ENCODE measurements at places on chromosomes 4 and X.

DNA sequence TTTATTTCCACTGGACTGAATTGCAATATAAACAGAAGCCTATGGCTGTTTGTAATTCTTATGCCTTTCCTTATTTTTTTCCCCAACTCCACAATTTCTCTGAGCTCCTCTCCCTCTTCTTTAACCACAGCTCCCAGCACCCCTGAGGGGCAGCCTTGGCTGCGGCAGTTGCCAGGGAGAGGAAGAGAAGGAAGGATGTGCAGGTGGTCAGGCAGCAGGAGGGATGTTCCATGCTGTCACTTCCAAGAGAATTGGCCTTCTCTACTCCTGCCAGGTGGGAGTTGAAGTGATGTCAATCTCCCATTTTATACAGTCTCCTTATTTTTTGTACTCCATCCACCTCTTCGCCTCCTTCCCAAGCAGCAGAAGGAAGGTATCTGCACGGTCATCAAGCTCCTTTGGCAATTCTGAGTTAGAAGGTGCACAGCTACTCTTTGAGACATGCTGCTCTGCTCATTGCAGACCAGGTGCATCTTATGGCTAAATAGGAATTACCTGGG, 343.3 kb upstream of the RPS6KA3 start:
- DNase-seq = no peak

DNA sequence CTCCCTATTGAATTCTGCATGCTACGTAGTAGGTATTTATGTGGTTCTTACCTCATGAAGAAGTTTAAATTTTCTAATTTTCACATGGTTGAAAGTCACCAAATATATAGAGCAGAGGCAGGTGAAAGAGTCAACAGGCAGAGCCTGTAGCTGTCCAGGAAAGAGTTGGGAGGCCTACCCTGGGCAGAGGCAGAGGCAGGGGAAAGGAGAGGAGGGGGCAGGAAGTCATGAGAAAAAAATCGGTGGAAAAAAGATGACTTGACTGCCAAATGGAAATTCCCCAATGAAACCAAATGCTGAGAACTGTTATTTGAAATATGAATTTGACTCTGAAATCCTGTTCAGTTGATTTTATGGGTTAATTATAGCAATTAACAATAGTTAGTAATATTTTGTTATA, 23.1 kb upstream of the GPR34 start:
- DNase-seq = no peak

DNA sequence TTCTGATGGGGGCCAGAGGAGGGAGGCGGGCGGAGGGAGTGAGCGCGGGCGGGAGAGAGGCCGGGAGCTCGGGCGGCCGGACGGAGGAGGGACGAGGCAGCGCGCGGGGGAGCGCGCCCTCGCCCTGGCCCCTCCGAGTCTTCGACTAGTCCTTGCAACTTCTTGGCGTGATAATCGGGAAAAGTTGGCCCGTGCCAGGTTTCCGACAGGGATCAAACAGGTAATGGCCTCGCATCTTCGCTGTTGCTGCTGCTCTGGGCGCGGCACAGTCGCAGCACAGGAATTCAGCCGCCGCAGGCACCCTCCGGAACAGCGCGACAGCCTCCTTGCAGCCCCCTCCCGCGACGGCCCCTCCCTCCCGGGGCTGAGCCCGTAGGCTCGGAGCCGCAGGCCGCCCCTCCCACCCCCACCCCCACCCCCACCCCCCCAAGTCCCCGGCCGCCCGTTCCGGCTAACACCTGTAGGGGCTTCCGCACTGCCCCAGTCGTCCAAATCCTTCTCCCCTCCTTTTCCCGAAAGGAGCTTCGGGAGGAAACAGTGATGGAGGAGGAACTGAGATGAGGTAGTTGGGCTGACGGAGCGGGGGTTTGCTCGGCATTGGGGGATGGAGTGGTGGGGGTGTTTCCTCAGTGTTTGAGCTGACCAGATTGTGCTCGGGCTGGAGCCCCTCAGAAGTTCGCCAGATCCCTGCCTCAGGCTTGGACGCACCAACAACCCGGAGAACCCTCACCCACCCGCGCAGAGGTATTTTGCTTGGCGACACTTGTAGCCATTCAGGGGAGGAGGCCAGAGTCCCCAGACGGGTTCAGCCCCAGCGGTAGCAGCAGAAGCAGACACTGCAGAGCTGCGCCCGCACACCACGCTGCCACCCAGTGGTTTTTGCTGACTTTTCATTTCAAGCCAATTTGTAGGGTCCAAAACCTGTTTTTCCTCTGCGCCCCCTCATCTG, at the start of gene FGF13:
TSS of gene FGF13 (minus strand) at position 319 of the 949 bp plus-strand sequence. CDS start 714 bp downstream, outside the sequence.
- peak; percentile 26 for DNase-seq

- DNase-seq = peak; percentile 40
Measured at GRCh38 chr4:185470501-185471195, 885 bp downstream of the CCDC110 start.

DNA sequence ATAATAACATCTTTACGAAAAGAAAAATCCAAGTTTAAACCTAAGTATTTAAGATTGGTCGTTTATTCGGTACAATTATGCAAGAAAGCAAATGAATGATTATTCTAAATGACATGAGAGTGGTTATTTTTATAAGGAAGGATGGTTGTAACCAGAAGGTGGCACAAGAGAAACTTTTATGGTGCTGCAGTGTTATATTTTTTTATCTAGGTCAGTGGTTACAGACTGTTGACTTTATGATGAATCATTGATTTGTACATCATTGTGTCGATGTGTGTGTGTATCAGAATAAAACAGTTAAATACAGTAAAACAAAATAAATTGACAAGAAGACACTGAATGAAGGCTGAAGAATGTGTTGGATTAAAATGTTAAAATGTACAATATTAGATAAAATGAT, 9.8 kb downstream of the DCAF8L2 start:
- DNase-seq = no peak

DNA sequence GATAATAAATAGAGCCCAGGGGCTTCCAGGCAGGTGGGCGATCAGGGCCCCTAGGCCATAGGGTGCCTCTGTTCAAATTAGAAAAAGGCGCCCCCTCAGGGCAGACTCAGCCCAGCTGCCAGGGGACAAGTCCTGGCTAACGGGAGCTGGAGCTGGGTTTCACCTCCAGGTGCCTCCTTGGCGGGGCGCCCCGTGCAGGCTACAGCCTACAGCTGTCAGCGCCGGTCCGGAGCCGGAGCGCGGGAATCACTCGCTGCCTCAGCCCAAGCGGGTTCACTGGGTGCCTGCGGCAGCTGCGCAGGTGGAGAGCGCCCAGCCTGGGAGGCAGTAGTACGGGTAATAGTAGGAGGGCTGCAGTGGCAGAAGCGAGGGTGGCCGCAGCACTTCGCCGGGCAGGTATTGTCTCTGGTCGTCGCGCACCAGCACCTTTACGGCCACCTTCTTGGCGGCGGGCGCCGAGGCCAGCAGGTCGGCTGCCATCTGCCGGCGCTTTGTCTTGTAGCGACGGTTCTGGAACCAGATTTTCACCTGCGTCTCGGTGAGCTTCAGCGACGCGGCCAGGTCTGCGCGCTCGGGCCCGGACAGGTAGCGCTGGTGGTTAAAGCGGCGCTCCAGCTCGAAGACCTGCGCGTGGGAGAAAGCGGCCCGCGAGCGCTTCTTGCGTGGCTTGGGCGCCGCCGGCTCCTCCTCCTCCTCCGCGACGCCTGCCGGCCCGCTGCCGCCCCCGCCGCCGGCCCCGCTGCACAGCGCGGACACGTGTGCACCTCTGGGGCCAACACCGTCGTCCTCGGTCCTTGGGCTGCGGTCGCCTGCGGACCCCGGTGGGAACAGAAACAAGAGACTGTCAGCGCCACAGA, 2.4 kb downstream of the NKX3-2 start:
- DNase-seq = no peak

DNA sequence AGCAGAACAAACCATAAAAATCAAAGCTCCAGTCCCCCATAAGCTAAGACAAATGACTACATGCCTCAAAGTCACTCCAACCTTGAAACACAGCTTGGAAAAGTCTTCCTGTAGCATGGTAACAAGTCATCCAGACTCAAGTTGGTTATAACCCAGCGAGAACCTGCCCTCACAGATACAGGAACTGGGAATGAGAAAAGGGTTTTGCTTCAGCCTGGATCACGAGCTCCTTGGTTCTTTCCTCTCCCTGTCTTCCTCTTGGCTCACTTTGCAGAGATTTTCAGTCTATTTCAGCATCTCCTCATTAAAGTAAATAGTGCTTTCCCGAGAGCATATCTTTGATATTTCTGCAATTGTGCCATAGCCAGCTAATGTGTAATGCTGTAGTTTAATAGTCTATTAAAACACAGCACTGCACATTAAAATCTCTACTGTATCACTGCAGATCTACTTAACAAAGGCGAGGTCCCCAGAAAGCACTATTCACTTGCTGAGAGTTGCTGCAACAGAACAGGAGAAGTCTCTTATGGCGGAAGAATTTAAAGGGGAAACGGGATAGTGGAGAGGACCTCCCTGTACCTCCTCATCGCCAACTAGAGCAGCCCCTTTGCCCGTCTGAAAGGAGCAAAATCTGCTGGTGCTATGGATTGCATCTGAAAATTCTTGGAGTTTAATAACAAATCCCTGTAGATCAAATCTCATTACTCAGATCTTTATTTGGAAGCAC, 249.3 kb upstream of the GATB start:
- DNase-seq = no peak

DNA sequence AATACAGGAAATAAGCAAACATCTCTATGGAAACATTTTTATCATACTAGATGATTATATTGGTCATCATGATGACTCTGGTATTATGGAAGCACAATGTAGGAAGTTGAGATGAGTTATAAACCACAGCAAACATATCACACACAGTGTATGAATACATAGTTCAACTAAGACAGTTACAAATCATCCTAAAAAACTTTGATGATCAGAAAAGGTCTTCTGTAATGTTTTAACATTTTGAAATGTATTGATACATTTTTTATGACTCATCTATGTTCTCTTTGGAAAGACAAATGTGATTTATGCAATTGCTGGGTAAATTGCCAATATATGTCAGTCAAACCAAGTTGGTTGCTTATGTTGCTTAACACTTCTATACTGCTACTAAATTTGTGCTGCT, 4.8 kb downstream of the CXCL3 start:
- DNase-seq = no peak

DNA sequence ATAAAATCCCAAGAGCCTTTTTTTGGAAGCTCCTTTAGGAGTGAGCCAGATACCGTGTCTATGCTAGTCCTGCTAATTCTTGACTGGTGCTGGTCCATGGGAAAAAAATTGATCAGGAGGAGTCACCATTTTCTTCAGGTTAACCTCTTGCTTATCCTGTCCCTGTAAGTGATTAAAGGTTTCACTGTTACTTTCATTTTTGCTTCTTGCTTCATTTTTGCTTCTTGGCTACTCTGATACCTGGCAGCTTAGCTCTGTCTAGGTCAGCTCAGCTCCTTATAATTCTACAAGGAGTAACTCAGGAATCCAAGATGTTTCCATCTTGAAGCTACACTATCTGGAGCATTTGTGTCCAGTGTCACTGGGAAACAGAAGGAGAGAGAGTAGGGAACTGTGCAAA, 45.7 kb downstream of the AFM start:
- no peak for DNase-seq

GRCh38 chr4:30537456-30537855, 182.7 kb upstream of the PCDH7 start:
- no peak for DNase-seq

DNA sequence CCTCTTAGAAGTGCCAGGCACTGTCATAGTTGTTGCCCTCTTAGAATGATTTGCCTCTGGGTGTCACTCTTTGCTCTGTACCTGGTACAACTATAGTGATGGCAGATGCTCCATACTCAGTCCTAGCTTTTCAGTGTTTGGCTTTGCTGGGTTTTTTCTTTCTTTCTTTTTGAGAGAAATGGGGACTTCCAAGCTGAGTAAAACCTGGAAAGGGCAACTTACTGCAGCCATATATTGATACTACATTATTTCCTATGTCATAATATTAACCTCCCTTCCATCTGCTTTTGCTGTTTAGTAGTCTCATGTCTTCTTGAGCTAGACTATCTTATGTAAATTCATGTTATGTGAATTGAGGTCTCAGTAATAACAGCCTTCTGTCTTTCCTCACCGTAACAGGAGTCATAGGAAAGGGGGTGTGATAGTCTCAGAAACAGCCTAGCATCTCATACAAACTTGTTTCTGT, 49.0 kb downstream of the NIPAL1 start:
- DNase-seq = no peak

GRCh38 chr4:125704726-125705125, 390.0 kb downstream of the FAT4 start:
- peak; percentile 33 for DNase-seq

GRCh38 chr4:8048856-8049676, 109.4 kb upstream of the AFAP1 start:
- DNase-seq = no peak

DNA sequence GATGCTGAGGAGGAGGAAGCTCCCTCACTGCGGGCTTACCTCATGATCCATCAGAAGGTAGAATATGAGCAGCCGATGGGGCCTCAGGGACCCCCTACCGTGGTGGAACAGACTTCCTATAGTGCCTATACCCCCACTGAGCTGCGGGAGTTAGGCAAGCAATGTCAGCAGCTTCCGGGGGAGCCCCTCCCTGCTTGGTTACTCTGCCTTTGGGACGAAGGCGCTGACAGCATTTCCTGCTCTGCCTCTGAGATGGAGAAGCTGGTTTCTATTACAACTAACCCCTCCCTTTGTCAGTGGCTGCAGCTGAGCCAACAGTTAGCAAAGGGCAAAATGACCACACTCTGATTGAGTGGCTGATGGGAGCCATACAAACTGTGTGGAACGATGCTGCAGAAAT, 430.7 kb downstream of the IDS start:
- peak; percentile 54 for DNase-seq

DNA sequence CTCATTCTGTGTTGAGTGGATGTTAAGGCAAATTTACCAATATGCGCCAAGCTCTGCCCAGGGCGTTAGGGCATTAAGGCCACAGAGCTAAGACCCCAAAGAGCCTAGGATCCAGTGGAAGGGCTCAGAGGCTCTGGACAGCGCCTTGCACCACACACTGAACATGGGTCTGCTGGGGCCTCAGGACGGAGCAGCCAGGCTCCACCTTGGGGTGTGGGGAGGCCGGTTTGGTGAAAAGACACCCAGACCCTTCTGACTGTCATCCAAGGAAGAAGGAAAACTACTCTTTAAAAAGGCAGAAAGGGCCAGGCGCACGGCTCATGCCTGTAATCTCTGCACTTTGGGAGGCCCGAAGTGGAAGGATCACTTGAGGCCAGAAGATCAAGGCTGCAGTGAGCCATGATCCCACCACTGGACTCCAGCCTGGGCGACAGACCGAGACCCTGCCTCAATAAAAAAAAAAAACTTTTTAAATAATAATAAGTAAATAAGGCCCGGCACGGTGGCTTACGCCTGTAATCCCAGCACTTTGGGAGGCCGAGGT, 1.3 kb upstream of the MRFAP1 start:
- no peak for DNase-seq

GRCh38 chrX:120452131-120452530, 17.0 kb downstream of the LAMP2 start:
- peak; percentile 39 for DNase-seq

DNA sequence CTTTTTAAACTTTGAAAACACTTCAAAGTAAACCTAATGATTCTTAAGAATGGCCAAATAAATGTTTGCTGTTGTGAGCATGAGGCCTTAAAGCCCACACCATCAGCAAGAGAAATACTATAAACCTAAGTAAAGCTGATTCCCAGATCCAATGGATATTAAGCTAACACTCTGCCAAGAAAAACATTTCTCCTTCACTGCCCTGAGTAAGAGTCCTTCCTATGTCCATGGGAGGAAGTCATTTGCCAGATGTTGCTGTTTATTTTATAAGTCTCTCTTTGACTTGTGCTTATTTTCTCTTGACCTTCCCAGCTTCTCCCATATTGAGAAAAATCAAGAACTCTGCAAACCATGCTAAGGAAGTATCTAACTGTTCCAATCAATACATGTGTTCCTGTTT, 154.3 kb upstream of the EDNRA start:
- no peak for DNase-seq
